ENCODE measurements at places on chromosomes 1 and 21.

DNA sequence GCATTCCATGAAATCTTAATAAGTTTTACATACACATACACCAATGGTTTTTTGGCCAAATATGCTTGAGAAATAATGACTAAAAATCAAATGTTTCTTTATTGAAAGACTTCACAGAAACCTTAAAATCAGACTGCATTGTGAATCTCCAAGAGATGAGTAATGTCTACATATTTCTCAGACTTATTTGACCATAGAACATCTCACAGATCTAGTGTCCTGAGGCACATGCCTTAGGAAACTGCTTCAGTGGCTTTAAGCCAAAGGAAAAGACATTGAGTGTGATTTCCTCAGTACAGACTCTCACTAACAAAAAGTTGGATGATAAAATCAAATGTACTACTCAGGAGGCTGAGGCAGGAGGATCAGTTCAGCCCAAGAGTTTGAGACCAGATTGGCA lies 6.2 kb upstream of the C1orf105 start:
- no peak for DNase-seq

- no peak for DNase-seq
These were observed 1050.1 kb downstream of the PLA2G4A start for GRCh38 chr1:187878883-187879282.

DNA sequence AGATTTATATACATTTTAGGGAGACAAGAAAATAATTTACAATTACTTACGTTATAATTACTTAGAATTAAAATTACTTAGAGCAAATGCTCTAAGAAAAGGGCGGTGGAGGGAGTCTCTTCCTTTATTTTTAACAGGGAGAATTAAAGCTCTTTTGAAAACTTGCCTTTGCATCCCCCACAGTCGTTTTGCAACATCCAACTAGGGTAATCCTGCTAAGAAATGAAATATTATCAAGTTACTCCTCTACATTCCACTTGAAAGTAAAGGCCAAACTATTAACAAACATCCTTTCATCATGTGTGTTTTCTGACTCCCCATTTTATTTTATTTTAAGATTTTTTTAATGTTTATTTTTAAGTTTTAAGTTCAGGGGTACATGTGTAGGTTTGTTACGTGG lies 1358.5 kb downstream of the NCAM2 start:
- no peak for DNase-seq

- DNase-seq: no peak
These were observed 537.4 kb upstream of the ZRANB2 start for GRCh38 chr1:71618191-71618590.

- no peak for DNase-seq
These were observed 13.9 kb downstream of the RAP1GAP start for GRCh38 chr1:21655259-21655658.

GRCh38 chr1:25568090-25568833 lies 24.9 kb downstream of the LDLRAP1 start:
- no peak for DNase-seq

DNA sequence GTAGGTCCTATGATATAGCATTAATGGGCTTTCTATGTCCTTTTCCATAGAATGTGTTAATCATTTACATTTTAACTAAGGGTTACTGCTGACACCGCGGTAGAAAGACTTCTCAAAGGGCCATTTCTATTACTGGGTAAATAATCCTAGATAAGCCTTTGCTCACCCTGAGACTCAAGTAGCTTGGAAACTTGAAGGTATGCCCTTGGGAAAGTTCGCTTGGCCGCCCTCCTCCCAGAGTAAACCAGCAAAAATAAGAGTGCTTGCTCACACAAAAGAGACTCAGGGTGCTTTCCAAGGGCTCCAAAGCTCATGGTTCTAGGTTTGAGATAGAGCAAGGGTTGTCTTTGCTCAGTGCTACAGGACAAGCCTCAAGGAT lies 85.8 kb upstream of the TMPRSS2 start:
- DNase-seq: no peak

DNA sequence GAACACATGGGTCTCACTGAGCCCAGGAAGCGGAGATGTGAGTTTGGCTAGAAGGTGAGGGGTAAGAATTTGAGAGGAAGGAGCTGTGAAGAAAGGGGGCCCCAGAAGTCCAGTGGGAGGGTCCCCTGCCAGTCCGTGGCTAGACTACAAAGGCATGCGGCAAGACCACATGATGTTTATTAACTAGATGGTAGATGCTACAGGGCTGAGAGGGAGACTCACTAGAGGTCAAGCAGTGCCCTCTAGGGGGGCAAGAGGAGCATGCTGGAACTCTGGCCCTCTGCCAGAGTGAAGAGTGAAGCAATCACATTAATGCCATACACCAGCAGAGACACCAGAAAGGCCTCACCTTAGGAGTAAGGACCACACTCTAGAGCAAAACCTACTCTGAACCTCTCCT lies 12.2 kb downstream of the KIAA0319L start:
- no peak for DNase-seq

- DNase-seq: no peak
These were observed 8.3 kb upstream of the RUNX1 start for GRCh38 chr21:35057428-35057827.

DNA sequence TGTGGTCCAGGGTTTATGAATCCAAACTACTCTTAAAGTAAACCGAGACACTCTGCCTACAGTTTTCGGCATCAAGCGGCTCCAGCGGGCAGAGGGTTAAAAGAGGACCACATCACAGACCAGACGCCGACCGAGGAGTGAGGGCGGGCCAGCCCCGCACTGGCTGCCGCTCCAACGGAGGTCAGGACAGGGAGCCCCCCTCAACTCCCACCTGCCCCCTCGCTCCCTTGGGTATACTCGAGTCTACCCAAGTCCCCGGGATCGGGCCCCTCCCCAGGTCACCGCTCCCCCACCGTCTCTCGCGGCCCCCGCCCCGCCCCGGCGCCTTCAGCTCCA lies 312 bp downstream of the ARNT start:
- no peak for DNase-seq

GRCh38 chr1:215872658-215873057 lies 305.6 kb downstream of the KCTD3 start:
- DNase-seq: no peak

- no peak for DNase-seq
These were observed 108.7 kb downstream of the TSEN15 start for GRCh38 chr1:184160236-184160635.

GRCh38 chr1:197062692-197063091 lies 4.4 kb downstream of the F13B start:
- no peak for DNase-seq

DNA sequence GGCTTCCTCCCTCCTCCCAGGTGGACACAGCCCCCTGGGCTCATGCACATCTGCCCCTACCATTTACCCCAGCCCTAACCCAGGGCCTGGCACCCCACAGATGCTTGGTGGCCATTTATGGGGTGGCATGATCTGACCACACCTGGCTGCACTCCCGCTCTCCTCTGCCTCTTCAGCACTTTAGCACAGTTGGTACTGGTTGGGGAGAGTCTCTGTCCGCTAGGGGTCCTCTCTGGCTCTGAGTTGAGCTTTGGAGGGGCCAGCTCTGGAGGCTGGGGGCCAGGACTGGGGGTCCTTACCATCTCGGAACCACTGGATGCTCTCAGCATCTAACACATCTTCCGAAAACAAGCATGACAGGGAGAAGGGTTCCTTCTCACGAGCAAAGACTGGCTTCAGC lies 17.4 kb downstream of the MYOM3 start:
- DNase-seq: no peak

- no peak for DNase-seq
These were observed 2.3 kb downstream of the FCRLB start for GRCh38 chr1:161723459-161724141.

DNA sequence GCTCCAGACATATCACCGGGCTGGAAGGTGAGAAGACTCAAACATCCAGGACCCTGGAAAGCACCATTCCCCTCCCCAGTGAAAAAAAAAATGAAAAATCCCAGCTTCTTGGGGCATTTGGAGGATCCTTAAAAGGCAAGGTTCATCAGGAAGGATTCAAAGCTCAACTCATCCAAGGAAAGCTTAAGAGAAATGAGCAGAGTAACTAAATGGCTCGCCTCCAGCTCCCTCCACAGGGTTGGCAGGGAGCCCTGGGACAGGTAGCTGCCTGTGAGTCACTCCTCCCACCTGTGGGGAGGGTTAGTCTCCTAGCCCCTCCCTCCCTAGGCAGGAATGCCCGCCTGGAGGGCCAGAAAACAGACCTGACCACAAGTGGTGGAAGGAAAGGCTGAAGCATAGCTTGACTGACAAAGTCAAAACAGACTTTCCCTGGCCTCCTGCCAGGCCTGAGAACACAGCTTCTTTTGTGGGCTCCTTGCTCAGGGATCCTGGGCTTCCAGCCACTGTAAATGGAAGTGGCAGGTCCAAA lies 712 bp upstream of the LAMB3 start:
- peak; percentile 41 for DNase-seq

DNA sequence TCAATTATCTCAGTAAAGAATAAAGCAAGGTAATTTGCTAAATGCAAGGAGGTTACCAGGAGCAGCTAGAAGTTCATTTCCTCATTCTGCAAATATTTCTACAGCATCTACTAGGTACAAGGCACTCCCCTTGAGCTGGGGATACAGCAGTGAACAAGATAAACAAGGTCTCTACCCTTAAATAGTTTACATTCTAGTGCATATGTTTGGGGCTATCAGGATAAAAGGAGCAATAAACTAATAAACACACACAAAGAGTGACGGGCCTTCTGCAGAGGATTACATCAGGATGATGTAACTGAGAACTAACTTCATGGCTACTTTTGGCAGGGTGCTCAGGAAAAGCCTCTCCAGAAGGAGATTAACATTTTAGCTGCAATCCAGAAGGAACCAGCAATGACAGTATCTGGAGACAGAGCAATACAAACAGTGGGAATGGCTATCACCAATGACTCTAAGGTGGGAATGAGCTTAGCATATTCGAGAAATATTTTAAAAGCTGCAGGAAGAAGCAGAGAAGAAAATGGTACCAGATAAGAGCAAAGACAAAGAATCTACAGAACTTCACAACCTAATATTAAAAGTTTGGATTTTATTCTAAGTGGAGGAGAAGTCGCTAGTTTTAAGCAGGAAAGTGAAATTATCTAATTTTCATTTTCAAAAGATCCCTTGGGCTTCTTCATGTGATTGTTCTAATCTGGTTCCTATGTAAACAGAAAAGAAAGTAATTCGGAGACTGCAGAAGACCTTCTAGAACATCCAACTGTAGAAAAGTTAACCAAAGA lies 25.8 kb downstream of the TP53BP2 start:
- no peak for DNase-seq
